ENCODE measurements at places on chromosomes 3 and 15.

- no peak for DNase-seq
Observed at GRCh38 chr3:197183582-197183981, 114.8 kb downstream of the DLG1 start.

DNA sequence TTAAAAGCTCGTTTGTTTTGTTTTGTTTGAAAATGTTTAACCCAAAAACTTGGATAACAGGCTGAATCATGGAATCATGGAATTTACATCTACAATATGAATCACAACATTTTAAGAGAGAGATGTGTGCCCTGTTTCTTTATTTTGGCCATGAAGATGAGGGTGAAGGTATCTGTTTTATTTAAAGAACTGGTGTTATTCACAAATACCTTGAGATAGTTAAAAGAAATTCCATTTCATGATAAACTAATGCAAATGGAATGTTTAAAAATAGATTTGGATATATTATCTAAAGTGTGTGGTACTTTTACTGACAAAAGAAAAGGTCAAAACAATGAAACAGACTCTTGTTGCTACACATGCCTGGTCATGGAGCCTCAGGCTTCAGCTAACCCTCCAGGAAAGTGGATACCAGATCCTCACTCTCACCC is 486.0 kb upstream of the CFAP20DC start:
- no peak for DNase-seq

DNA sequence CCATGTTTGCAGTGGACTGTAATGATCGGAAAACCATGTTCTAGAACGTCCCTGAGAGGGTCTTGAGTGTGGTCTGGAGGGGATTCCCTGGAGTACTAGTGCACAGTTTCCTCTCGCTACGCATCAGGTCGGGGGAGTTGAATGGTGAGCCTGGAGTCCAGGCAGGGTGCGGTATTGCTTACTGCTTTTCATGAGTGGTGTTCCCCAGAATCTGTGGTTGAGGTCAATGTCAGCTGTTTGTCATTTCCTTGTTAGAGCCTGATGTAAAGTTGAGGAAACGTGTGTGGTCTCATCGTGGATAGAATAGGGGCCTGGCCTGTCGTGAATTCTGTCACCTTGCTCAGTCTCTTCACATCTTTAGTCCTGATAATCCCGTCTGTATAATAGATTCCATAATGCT is 328.2 kb upstream of the LRRFIP2 start:
- DNase-seq, result no peak

DNA sequence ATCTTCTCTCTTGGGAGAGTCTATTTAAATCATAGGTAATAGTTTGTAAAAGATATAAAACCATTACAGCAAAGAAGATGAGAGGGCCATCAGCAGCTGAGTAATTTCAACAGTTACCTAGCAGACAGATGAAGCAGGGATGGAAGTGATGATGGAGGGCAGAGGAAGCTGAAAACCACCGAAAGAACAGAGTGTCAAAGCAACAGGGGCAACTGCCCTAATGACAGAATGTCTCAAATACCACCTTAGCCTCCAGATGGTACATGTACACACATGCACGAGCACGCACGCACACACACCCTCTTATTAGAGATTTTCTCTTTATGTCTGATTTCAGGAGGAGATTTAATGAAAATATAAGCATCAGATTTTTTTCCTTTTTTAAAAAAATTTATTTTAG is 64.5 kb downstream of the NEDD4 start:
- DNase-seq, result no peak

DNA sequence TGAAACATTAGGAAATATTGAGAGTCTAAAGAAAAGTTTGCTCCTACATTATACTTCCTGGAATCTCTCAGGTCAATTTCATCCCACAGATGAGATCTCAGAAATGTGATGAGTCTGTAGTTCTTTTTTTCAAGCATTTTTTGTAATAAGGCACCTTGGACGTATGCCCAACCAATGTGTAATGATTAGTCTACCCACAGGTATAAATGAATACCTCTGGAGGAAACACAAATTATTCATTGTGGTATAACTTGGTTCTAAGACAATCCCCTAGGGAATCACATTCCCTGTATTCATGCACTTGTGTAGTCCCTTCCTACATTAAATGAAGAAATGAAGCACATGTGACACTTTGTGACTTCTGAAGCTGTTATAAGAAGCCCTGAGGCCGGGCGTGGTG is 596.2 kb upstream of the UBE2E2 start:
- DNase-seq, result no peak

DNA sequence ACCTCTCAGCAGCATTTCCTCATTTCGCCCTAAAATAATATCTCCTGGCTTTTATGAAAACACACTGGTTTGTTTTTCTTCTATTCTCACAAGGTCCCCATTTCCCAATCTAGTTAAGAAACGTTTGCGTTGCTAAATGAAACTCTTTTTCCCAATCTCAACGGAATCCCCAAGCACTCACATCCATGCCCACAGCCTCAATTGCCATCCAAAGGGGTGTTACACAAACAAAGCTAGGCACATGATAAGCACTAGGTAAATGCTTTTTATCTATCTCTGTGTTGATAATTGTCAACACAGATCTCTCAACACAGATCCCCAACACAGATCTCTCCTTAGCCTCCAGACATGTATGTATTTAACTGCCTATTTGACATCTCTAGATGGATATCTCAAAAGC is 35.2 kb upstream of the TF start:
- no peak for DNase-seq

- DNase-seq, result no peak
Observed at GRCh38 chr3:197540961-197541377, 14.8 kb downstream of the BDH1 start.
